ENCODE measurements at places on chromosomes 3 and 15.

GRCh38 chr3:123130079-123130750, 63.4 kb downstream of the PDIA5 start:
- DNase-seq: no peak

GRCh38 chr15:91032919-91033803, 10.8 kb upstream of the VPS33B start:
- DNase-seq: no peak

DNA sequence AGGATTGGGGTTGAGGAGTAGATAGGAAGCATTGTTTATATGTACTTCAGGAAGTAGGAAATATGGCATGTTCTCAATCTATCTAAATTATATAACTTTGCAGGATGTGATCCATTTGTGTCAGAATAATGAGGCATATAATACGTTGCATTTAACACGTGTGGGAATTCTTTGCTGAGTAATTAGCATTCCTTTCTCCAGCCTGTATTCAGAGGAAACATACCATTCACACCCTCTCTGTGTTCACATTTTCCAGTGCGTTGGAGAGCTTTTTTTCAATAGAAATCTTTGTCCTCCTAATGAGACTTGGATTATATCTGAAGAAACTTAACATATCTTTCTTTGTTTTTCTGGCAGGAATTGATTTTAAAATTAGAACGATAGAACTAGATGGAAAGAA, 33.0 kb upstream of the APH1B start:
- DNase-seq: no peak

DNA sequence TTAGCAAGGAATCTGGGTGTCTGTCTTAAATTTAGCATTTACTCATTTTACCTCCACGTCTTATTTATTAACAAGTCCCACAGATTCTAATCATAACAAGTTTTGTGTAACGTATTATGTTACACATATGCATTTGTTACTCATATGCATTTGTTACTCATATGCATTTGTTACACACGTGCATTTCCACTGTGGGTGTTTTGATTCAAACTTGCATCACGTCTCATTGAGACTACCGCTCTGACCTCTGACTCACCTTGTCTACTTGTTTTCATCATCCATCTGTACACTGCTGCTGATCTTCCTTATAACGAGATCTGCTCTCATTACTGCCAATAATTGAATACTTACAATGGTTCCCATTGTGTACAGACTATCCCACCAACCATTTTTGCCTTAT, 1141.4 kb downstream of the TBL1XR1 start:
- no peak for DNase-seq

DNA sequence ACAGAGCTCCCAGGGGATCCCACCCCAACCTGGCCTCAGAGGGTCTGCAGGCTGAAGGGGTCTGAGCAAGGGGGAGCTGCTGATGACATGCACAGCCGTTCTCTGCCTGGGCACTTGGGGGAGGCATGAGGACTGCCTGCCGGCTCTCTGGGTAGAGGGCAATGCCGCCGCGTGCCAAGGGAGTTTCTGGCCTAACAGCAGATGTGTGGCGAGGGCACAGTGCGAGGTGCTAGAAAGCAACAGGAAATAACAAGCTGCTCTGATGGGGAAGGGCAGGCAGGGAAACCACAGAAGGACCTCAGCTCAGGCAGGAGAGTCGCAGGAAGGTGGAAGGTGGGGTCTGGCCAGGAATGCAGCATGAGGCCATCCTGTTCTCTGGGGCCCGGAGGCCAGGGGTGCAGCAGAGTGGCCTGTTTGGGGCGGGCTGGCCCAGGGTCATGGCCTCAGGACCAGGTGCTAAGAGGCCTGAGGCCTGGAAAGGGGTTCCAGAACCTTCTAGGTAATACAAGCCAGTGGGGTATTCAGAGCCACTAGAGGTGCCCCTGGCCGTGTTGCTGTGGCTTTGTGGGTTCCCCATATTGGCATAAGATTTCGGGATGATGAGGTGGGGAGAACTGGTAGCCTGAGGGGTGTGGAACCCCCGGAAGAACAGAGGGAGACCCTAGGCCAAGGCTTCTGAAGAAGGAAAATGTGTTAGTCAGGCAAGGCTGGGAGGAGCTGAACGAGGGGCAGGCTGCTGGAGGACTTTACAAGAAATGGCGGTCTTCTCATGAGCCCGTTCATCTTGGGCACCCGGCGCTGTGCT, 41.2 kb downstream of the RGMA start:
- DNase-seq: no peak

GRCh38 chr15:88098361-88098760, 158.2 kb downstream of the NTRK3 start:
- DNase-seq: no peak

- DNase-seq: no peak
Observed at GRCh38 chr3:12273045-12273695, 15.7 kb upstream of the PPARG start.

DNA sequence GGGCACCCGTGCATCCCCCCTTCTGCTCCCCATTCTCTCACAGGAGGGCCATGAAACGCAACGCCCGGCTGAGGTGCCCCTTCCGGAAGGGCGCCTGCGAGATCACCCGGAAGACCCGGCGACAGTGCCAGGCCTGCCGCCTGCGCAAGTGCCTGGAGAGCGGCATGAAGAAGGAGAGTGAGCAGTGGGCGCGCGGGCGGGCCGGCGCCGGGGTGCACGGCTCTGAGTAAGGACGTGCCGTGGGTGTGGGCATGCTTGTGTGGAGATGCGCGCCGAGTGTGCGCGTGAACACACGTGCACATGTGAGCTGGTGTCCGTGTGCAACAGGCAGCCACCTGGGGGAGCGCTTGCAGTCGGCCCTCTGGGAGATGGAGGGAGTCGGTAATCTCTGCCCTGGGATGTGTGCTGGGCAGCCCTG, 28.1 kb downstream of the NR1I2 start:
- peak; percentile 39 for DNase-seq

- DNase-seq: no peak
Observed at GRCh38 chr15:39404767-39405181, 176.1 kb upstream of the THBS1 start.

DNA sequence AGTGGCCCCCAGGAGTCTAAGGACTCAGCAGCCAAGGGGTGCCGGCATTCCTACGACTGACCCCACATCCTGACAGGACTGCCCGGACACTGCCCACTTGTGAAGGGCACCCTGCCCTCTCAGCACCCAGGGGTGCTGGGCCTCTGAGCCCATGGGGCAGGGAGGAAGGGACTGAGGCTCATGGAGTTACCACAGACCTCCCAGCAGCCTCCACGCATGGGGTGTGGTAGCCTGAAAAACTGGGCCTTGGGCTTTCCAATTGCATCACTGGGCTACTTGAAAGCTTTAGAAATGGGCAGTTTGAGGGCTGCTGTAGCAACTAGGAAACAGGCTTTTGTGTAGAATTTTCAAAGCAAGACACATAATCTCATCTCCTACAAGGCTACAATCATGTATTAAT, 13.2 kb downstream of the TKT start:
- no peak for DNase-seq

DNA sequence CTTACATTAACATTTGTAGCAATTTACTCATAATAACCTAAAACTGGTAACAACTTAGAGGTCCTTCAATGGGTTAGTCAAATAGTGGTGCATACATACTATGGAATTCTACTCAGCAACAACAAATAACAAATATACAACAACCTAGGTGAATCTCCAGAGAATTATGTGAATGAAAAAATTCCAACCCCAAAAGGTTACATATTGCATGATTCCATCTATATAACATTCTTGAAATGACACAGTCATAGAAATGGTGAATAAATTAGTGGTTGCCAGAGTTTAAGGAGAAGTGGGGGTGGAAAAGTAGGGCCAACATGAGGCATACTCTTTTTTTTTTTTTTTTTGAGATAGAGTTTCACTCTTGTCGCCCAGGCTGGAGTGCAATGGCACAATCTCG, 12.7 kb upstream of the SNTN start:
- DNase-seq: no peak

GRCh38 chr3:72829701-72830100, 18.5 kb downstream of the SHQ1 start:
- no peak for DNase-seq

GRCh38 chr3:126859415-126860246, 123.3 kb upstream of the PLXNA1 start:
- DNase-seq: no peak

DNA sequence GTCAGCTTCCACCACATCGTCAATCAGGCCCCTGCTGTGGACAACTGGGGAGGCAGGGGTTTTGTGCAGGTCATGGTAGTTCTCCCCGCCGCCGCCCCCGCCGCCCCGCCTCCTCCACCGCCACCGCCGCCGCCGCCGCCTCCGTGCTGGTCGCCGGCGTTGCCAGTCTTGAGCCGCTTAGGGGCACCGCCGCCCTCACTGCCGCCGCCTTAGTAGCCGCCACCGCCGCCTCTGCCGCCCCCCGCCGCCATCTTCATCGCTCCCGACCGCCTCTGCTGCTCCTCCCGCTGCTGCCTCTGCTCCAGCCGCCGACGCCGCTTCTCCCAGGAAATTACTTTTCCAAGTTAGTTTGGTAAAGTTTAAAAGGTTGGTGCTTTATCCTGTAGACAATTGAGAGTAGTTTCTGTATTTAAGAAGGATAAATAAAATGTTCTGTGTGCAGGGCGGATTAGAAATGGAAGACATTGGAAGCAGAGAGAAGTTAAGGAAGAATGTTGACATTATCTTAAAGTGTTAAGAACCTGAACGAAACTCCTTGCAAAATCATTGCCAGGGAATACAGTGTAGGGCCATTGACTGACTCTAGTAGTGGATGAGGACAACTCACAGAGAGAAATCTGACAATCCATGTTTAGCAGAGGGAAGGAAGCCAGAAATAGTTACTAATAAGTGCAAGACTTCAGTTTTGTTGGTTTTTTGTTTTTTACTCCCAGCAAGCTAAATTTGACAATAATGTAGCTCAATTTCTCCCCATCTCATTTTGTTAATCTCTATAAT, 53.0 kb upstream of the GOLGA8A start:
- no peak for DNase-seq

DNA sequence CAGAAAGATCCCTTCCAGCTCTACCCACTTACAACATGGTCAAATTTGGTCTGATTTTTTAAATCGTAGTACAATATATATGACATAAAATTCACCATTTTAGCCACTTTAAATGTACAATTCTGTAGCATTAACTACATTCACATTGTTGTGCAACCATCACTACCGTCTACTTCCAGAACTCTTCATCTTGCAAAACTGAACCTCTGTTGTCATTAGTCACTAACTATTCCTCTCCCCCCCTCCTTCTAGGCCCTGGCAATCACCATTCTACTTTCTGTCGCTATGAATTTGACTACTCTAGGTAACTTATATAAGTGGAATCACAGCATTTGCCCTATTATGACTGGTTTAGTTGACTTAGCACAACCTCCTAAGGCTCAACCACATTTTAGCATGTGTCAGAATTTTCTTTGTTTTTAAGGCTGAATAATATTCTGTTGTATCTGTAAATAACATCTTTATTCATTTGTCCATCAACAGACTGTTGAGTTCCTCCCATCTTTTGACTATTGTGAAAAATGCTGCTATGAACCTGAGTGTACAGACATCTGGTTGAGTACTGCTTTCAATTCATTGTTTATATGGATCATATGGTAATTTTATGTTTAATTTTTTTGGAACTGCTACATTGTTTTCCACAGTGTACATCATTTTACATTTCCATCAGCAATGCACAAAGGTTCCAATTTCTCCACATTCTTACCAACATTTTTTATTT, 35.5 kb upstream of the CCR2 start:
- DNase-seq: no peak

- no peak for DNase-seq
Observed at GRCh38 chr3:76321614-76322013, 536.3 kb upstream of the ZNF717 start.

DNA sequence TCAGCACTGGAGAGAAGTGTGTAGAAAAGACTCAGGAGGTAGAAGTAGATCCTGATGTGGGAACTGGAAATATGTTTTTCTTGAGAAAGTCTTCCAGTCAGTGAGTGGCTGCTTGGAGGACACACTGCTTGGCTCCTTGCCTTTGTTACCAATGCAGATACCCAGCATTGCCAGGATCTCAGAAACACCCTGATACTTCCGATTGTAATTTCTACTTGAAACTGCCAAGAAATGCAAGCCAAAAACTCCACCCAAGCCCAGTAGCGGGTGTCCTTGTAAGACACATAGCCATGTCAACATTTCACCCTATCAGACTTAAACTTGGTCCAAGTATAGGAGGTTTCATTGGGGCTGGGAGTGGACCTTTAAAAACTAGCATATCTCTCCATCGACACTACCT, 141.8 kb downstream of the ALDH1A2 start:
- no peak for DNase-seq

DNA sequence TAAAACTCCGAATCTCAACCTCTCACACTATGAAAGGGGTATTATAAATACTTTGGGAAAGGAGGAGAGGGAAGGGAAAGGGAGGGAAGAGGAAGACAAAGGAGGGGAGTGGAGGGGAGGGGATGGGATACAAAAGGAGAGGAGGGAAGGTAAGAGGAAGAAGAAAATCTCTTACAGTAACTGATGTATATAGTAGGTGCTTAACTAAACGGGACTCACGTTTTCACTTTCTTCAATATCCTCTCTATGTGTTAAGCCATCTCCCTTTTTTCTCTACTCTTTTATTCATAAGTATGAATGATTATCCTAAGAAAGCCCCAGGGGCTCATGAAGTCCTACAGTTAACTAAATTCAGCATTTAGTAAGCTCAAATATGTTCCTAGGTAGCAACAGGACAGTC, 729.6 kb upstream of the NR2F2 start:
- no peak for DNase-seq

- DNase-seq: peak; percentile 13
Observed at GRCh38 chr3:38834110-38834509, 18.1 kb upstream of the SCN10A start.

GRCh38 chr3:187406927-187407326, 38.7 kb downstream of the RTP4 start:
- DNase-seq: no peak

DNA sequence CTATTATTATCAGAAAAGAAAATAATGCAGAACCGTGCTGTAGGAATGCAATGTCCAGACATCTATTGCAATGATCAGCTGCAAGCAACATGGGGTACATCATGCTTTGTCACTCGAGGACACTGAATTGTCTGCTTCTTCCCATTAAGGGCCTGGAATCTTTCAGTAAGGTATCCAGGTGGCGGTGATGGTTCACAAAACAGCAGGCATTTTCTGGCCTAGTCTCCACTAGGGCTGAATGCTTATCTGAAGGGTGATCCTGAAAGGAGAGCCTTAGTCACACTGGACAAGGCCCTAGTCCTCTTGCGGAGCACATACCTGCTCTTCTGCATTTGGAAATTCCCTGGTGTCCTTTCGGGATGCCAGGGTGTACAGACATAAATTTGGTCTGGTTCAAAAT, 21.2 kb downstream of the ITPR1 start:
- DNase-seq: no peak

DNA sequence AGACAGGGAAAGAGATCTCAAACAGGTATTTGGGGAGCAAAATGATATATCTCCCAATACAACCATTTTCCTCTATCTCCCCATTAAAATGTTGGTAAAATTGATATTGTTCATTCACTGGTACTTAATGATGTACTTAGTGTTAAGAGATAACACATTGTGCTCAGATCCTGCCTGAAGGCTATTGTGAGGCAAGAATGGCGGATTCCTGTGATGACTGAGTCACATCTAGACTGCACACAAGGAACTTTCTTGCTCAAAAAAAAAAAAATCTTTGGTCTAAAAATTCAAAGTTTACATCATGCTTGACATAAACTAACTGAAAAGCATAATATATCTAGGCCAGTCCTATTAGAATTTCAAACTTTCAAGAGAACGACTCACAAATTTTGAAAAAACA, 171.1 kb upstream of the TTC14 start:
- DNase-seq: no peak

Data from activated CD4-positive, alpha-beta T cell treated with anti-CD3 and anti-CD28 coated beads for 24 hours (primary cell).